Left ventricle myocardium inferior (tissue), 1 donor: ENCODE measurements at places on chromosomes 5 and 9. TPM values are rescaled to one million over a fixed set of nuclear protein-coding genes. Genes with fewer than 3 reads are reported as not detected.

JAK2 gene
- 28.7 TPM for total RNA-seq

SEC16A gene
- total RNA-seq = 23.4 TPM

CER1 gene
- not detected for total RNA-seq

FER gene
- total RNA-seq = 13.4 TPM

PCDHGB2 gene
- 8.8 TPM for total RNA-seq
